SJCRH30 (cell line): ENCODE measurements at places on chromosomes 4 and X.

GRCh38 chr4:15395311-15395710, 32.5 kb upstream of the C1QTNF7 start:
- DNase-seq = no peak

DNA sequence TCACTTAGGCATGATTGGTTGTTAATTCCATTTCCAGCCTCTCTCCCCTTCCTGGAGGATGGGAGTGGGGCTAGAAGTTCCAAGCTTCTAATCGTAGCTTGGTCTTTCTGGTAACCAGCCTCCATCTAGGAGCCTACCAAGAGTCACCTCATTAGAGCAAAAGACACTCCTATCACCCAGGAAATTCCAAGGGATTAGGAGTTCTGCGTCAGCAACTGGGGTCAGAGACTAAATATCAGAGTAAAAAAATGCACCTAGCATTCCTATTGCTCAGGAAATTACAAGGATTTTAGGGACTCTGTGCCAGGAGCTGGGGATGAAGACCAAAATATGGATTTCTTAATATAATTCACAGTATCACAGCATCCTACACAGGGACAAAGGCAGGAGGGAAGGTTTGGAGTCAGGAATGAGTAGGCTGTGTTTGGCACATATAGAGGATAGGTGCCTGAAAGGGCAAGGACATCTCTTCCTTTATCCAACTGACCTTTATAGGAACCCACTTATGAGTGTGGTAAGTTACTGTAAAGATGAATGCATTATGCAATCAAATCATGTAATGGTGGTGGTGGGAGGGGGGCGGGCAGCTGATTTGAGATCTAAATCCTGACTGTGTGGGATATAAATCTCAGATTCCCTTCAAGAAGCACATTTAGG, 30.5 kb upstream of the LIMCH1 start:
- peak; percentile 53 for DNase-seq

DNA sequence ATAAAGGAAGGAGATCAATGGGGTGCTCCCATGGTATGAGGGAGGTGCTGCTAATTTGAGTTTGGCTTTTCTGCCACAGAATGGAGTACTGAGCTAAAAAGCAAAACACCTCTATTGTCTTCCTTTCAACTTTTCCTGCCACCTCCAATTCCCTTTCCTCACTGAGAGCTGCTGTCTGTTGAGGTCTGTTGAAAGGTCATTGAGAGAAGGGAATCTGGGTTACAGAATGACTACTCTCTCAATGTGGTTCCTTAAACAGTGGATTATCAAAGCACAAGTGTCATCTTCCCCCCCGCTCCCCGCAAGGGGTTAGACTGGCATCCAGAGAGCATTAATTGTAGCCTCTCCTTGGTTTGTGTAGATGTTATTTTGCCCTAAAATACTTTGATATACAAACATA, 10.7 kb downstream of the USP9X start:
- no peak for DNase-seq

- no peak for DNase-seq
Measured at GRCh38 chr4:107593230-107593629, 126.8 kb downstream of the PAPSS1 start.

DNA sequence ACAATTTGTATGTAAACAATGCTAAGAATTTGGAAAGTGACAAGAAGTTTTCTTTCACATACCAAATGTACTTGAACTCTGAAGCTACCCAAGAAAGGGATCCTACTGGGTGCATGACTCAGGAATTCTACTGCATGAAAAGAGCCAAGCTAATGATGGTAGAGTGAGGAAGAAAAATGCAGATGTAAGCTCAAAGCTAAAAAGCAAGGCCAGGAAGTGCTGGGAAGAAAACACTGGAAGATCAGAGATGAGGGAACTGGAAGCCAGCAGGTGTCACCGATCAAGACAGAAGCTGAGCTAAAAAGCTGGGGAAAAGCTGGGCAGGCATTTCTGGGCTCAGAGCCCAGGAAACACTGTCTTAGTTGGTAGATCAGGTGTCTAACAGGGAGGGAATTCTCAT, 449.1 kb downstream of the NKX6-1 start:
- DNase-seq = peak; percentile 7

- no peak for DNase-seq
Measured at GRCh38 chr4:126479709-126480108, 1153.0 kb upstream of the INTU start.

DNA sequence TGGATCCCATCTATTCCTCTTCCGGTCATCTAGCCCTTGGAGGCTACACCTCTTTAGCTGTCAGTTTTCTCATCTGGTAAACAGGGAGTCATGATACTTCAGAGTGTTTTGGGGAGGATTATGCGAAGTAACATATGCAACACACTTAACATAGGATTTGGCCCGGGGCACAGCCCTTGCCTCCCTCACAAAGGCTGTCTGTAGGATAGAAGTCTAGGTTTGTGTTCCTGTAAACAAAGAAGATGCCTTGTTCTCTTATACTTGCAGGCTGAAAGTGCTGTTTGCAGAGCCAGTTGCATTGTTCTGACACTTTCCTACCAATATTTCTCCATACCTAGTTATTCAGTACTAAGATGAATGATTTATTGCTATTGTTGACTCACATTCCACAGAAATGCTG, 2.2 kb upstream of the APELA start:
- DNase-seq = no peak

DNA sequence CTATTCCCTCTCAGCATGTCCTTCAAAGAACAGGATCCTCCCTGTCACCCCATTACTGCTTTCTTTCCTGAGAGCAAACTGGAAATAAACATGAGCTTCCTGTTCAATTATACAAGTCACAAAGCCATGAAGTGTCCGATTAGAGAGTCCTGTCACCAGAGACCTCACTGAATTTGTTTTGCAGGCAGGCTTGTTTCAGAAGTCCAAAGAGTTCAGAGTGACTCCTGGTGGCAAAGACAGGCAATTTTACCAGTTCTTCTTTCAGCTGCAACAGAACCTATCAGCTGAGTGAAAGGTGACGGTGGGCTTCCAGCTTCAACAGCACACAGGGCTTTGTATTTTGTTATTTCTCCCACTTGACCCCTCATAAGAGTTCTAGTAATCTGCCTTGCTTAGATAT, 6.4 kb downstream of the ELK1 start:
- DNase-seq = no peak

- no peak for DNase-seq
Measured at GRCh38 chr4:22962295-22962694, 269.6 kb downstream of the GBA3 start.

DNA sequence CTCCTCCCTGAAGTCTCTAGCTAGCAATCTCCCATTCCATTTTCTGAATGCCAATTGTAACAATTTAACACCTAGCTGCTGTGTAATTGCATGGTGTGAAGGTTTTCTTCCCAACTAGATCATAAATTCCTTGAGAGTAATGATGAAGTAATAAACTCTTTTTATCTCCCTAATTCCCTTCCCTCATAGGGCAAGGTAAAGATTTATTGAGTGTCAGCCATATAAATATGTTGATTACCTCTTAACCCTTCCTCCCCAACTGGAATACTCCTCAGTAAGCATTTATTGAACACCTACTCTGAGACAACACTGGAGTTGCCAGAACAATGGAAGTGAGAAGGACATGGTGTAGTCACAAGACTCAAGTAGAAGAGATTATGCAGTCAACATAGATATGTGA, 112.7 kb downstream of the CLCN5 start:
- DNase-seq = no peak

DNA sequence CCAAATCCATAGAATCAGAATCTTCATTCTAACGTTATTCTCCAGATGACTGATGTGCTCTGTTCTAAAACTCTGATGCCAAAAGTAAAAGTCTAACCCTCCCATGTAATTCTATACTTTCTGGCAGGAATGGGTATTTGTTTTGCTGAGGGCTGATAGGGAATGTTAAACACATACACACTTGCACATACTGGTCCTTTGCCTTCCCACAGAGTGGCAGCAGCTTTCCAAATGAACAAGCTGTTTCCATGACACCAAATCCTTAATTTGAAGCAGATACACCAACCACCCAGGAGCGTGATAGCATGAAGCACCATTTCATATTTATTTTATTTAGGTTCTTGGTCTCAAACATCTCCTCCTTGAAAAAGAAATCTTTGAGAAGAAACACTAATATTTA, 155.5 kb upstream of the PRDX4 start:
- no peak for DNase-seq

GRCh38 chr4:164442180-164442579, 311.8 kb upstream of the SMIM31 start:
- no peak for DNase-seq
